ENCODE measurements at places on chromosomes 11 and 22. TPM values are rescaled to one million over a fixed set of nuclear protein-coding genes. Genes with fewer than 3 reads are reported as not detected.
A peak's percentile ranks its signal among the peaks of the same experiment; 100 is the strongest.

Gene CD3G
- polyA plus RNA-seq: 0.17 TPM

Gene SERPING1
- polyA plus RNA-seq: 109 TPM

Gene ANGPTL5
- polyA plus RNA-seq: not detected

Gene TESMIN
- polyA plus RNA-seq: 0.85 TPM

DNA sequence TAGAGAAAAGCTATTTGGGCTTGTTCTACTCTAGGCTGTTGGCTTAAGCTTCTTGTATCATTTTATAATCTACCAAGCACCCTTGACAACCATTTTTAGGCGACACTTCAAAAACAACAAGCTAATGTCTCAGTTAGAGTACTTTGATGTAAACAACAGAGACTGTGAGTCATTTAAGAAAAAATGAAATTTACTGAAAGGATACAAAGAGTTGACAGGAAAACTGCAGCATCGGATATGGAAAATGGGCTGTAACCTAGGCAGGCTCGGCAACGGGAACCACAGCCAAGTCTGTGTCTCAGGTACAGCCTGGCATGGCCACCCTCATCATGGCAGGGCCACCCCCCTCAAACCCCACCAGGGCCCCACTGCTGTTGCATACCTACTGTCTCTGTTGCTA, 4.4 kb upstream of the RNF169 start:
- DNase-seq: no peak

- peak; percentile 88 for DNase-seq
Observed at GRCh38 chr11:36015799-36016198, 71.9 kb downstream of the LDLRAD3 start.

DNA sequence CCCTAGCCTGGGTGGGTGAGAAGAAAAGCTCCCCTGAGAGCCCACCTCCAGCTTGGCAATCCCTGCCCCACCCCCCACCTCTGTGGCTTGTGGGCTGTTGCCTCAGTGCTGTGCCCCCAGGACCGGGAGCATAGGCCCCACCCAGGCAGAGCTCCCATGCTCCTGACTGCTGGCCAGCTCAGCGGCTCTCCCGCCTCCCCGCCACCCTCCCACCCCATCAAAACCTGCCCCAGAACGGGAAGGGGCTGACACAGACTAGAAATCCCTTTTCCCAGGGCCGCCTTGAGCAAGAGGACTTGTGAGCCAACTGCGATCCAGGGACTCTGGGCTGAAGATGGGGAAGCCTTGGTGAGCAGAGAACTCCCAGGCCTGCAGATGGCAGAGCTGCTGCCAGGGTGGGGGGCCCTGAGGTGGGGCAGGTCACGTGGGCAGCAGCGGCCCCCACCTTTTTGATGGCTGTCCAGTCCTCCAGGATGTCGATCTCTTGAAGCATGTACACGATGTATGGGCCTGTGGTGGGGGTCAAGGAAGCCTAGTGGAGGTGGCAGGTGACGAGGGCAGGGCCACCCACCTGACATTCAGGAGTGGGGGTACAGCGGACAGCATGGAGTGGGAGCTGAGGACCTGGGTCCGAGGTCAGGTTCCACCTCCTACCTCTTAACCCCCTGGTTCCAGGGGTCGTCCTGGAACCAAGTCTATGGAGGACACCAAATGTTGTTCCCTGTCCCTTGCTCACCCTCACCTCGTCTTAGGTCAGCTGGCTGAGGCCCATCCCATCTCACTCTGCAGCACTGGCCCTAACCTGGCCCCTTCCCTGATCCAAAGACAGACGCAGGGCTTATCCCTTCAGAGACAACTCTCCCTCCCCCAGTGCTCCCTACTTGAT, 2.3 kb upstream of the RIN1 start:
- DNase-seq: no peak

DNA sequence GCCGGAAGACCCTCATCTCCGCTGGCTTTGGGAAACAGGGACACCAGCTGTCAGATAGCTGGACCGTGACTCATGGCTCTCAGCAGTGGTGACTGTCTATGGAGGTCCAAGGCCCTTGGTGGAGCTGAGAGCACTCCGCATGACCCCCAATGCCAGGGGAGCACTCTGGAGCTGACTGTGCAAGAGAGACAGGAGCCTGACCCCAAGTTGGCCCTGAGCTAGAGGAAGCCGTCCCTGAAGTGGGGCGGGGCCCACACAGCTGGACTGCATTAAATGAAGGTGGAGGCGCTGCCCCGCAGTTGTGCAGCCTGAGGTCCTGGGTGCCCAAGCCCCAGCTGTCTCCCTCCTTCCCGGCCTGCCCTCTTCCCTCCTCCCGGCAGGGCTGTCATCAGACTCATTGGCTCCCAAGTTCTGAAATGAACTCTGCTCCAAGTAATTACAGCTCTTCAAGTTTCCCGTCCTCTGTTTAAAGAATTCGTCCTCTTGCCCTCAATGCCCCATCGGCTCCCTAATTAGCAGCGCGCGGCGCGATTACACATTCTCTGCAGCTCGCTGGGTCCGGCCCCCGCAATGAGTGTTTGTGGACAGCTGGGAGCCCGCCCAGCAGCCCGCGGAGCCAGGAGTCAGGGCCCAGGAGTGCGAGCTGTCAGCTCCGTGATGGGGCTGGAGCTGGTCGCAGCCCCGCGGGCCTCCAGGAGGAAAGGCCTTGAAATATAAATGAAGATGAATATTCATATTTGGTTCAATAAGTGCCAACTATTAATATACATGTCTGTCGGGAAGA, 93.2 kb upstream of the LMO1 start:
- peak; percentile 31 for DNase-seq

- no peak for DNase-seq
Observed at GRCh38 chr22:45097061-45097460, 66.7 kb upstream of the NUP50 start.
